ENCODE measurements at places on chromosomes 4 and X.

DNA sequence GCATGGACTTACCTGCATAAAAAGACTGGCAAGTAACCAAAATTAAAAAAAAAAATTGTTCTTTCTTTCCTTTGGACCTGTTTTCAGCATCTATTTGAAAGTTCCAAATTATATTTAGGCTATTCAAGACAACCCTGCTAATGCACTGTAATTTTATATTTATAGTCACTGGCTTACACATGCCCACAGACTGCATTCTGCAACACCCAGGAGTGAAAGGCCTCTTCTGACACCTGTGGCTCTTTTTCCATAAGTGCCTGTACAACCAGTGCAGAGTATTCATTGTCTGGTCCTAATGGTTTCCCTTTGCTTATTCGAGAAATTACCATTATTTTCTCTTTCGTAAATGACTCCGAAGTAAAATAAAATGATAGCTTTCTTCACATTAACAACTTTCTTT, 143.3 kb downstream of the RNF150 start:
- no peak for DNase-seq

- DNase-seq = no peak
Observed at GRCh38 chrX:66035667-66036066, 4.2 kb downstream of the VSIG4 start.

DNA sequence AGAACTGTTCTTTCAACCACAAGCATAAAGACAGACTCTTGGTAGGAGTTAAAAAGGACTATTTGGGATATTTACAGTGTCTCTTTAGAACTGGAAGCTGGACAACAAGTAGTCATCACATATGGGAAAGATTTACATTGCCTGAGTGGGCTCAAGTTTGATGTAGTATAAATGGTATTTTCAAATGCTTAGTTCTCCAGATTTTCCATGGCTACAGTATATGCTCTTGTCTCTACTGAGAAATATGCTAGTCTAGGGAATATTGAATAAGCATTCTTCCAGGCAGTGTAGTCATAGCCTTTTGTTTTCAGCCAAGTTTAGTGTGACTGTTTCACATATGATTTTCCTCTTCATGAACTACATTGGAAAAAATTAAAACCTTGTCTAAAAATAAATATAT, 315.6 kb downstream of the ARHGAP24 start:
- no peak for DNase-seq

- DNase-seq = no peak
Observed at GRCh38 chr4:1377606-1378261, 28.5 kb downstream of the NKX1-1 start.

GRCh38 chr4:3291969-3292570, 751 bp upstream of the RGS12 start:
- DNase-seq = no peak

GRCh38 chr4:89797117-89797516, 39.8 kb downstream of the SNCA start:
- DNase-seq = no peak

DNA sequence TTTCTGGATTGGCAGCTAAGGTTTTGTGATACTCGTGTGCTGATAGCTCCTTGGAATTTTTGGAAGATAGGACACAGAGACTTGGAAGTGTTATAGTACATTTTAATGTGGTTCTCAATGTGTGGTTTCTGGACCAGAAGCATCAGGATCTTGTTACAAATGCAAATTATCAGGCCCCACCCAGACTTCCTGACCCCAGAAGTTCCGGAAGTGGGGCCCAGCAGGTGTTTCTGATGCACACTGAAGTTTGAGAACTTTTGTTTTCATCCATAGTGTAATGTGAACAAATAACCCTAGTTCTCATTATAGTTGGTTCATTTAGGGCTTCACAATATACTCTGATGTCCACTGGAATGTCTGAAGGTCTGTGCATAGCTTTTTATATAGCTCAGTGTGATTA, 49.6 kb downstream of the LAMP2 start:
- DNase-seq = no peak

GRCh38 chrX:38861489-38861888, 60.2 kb downstream of the MID1IP1 start:
- DNase-seq = no peak

DNA sequence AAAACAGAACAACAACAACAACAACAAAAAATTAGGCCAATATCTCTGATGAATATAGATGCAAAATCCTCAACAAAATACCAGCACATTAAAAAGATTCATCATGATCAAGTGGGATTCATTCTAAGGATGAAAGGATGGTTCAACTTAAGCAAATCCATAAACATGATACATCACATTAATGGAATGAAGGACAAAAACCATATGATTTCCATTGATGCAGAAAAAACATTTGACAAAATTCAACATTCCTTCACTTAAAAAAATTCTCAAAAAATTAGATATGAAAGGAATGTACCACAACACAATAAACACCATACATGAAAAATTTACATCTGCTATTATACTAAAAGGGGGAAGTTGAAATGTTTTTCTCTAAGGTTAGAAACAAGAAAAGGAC, 103.3 kb downstream of the IL15 start:
- no peak for DNase-seq

DNA sequence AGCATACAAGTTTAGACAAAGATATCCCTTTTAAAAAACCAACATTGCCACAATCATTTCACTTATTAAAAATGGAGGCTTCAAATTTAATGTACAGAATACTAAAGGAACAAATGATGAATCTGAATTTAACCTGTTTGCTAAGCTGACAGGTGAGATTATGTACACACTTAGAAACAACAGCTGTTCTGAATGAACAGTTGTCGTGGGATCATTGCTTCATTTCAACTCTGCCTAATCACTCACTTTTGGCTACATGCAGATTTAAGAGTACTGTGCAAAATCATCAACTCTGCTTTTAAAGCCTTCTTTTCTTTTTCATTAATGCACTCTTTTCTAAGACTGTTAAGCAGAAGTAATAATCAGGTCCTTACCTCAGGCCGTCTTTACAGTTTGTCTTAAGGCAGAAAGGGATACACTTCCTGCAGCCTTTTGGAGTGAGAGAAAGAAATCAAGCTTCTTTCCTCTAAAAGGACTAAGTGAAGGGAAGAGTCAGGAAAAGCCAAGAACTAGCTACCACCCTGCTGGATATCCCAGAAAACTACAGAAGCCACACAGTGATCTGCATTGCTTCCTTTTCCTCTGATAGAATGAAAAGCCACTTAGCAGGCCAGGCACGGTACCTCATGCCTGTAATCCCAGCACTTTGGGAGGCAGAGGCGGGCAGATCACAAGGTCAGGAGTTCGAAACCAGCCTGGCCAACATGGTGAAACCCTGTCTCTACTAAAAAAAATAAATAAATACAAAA, 54.7 kb upstream of the NPNT start:
- no peak for DNase-seq

DNA sequence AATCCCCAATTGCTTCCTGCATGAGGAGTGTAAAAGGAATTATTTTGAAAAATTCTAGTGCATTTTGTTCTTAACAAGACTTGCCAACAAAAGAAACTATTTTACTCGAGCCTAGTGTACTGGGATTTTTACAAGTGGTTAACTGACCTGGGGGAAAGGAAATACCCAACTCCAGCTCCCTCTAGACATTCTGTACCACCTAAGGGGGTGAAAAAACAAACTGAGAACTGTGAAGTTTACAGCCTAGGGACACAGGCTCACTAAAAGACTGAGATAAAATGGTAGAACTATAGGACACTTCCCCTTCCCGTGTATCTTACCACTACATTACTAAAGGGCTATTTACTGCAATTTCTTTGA, 2.6 kb upstream of the ADH5 start:
- DNase-seq = no peak
